ENCODE measurements at places on chromosomes 3 and 15.

GRCh38 chr3:157127831-157128767 lies 31.8 kb downstream of the CCNL1 start:
- DNase-seq: no peak

GRCh38 chr3:85652360-85652759 lies 693.6 kb downstream of the CADM2 start:
- no peak for DNase-seq

DNA sequence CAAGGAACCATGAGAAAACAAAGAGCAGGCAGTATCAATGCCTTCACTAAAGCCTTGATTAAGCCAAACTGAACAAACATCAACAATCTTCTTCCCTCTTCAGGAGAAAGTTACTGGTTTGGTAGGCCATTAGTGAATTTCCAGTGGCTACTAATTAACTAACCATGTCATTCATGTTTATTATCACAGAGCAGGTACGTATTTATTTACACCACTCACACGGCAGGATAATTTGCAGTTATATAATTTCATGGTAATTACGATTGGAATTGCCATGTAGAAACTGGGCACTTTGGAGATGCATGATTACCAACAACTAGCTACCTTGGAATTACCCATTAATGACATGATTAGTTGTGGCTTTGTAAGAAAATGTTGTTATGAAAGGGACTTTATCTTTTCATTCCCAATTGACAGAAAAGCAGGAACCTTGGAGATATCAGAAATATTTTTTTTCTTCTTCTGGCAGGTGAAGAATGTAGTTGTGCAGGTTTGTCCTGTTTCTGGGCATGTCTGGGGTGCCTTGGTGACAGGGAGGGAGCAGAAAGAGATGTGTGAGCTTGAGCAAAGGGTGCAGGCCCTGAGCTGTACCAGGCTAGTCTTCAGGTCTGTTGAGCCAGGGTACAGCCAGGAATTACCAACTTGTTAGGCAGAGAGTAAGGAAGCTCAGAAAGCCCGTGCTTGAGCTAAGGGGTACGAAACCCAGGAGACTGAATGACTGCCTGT lies 310.7 kb downstream of the RORA start:
- DNase-seq: no peak

DNA sequence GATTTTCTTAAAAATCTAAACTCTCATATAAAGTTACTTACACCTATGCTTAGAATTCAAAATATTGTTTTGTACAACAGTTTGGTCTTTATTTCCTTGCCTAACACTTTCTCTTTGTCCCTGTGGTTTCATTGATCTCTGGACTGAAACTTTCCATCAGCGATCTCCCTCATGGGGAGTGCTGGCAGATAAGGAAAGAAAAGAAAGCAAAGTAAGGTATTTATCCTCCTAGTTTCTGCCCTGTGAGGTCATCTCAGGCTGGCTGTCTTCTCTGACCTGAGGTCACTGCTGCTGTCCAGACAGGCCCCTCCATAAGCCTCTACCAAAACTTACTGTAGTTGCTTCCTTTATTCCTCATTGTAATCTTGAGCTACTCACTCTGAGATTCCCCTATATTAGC lies 57.9 kb upstream of the EPHA6 start:
- no peak for DNase-seq

- no peak for DNase-seq
Observed at GRCh38 chr15:71712182-71712581, 98.2 kb upstream of the NR2E3 start.

DNA sequence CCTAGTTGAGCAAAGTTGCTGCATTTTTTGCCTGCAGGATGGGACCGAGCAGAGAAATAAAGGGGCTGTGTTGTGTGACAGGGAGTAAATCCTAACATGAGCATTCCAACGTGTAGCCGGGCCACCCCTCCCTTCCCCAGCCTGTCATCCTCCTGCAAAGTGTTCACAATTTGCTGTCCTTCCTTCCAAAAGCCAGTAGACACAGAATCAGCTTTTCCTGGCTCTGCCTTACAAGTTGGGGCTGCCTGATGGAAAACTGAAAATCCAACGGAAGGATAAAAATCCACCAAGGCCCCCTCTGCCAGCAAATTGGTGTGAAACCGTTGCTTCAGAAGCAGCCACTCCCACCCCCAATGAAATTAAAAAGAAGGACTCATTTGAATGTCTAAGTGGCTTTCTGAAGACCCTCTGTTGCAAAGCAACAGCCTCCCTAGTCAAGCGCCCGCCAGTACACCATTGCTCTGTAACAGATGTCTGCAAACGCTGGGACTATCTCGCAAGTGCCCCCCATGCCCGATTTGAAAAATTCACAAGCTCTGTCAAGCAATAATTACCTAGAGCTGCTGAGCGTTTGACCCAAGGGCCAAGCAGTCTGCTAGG lies 665 bp downstream of the FRMD4B start:
- DNase-seq: no peak

DNA sequence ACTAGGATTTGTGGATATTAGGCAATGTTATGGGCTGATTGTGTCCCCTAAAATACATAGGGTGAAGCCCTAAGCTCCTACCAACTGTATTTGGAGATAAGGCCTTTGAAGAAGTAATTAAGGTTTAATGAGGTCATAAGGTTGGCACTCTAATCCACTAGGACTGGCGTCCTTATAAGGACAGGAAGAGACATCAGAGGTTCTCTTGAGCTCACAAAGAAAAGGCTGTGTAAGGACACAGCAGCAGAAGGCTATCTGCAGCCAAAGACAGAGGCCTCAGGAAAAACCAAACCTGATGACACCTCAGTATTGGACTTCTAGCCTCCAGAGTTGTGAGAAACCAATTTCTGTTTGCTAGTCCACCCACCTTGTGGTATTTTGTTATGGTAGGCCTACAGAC lies 416.7 kb downstream of the ZBTB20 start:
- DNase-seq: no peak

- no peak for DNase-seq
Observed at GRCh38 chr15:101470548-101471239, 18.8 kb downstream of the PCSK6 start.

- DNase-seq: no peak
Observed at GRCh38 chr3:26340001-26340400, 282.6 kb upstream of the LRRC3B start.

GRCh38 chr3:11654166-11654565 lies 10.5 kb upstream of the VGLL4 start:
- no peak for DNase-seq

- DNase-seq: peak; percentile 89
Observed at GRCh38 chr3:4303187-4304123, at the start of gene SETMAR. TSS of gene SETMAR (plus strand) at chr3:4303369. CDS start at chr3:4303371, 2 bp downstream.

GRCh38 chr3:144810160-144810559 lies 838.5 kb downstream of the DIPK2A start:
- no peak for DNase-seq

- DNase-seq: no peak
Observed at GRCh38 chr3:150370122-150370602, 37.9 kb upstream of the TSC22D2 start.

DNA sequence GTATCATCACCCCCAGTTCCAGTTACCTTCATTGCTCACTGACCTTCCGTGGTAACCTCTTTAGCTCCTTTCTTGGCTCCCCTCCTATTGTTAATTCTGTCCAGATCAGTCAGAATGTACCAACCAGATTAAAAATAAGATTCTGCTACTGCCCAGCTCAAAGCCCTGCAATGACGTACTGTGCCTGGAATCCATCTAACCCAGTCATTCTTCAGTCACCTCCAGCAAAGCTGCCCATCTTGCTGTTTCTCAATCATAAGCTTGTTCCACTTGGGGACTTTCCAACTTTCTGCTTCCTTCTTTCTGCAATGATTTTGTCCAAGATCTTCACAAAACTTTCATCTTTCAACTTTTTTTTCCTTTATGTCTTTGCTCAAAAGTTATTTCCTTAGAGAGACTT lies 512.0 kb upstream of the ZNF385D start:
- DNase-seq: no peak

GRCh38 chr3:48273594-48274211 lies 32.8 kb downstream of the ZNF589 start:
- no peak for DNase-seq

DNA sequence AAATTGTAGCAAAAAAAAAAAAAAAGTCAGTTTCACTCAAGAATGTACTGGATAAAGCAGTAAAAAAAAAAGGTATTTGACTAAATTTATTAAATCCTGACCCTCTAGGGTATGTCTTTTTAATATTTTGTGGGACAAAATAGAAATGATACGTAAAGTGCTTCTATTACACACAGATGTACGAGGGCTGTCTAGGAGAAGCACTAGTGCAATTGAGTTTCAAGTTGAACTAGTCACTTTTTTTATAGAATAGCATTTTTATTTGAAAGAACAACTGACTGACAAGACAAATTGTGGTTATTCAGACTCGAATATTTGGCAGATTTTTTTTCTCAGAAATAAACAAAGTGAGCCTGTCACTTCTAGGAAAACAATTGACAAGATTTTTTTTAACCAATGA lies 49.0 kb downstream of the CCDC54 start:
- no peak for DNase-seq

- no peak for DNase-seq
Observed at GRCh38 chr3:138051947-138052802, 42.2 kb downstream of the CLDN18 start.

- DNase-seq: no peak
Observed at GRCh38 chr3:54891540-54891897, 36.3 kb downstream of the LRTM1 start.

GRCh38 chr3:31754575-31755278 lies 222.0 kb downstream of the STT3B start:
- DNase-seq: no peak

- no peak for DNase-seq
Observed at GRCh38 chr15:35381328-35381727, 164.6 kb downstream of the DPH6 start.

GRCh38 chr15:64883997-64884511 lies 27.6 kb upstream of the ANKDD1A start:
- no peak for DNase-seq

GRCh38 chr15:67922971-67923945 lies 83.4 kb upstream of the RNU6-1 start:
- DNase-seq: no peak

GRCh38 chr15:27746401-27746955 lies 352.6 kb downstream of the OCA2 start:
- no peak for DNase-seq

- peak; percentile 9 for DNase-seq
Observed at GRCh38 chr15:75452865-75453702, 1.6 kb upstream of the SIN3A start.

DNA sequence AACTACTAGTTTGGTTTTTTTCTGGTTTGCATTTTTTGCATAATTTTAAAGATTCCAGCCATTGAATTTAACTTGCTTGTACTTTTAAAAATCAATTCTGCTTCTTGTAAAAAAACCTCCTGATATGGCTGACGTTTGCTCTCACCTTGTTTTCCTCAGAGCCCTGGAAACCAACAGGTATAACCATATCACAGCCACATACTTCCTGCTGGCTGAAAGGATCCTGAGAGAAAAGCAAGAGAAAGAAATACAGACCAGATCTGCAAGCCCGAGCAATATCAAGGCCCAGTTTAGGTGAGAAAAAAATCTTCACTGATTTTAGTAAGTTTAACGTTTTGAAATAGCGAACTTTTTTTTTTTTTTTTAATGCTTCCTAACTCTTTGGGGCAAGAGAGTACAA lies 56.8 kb downstream of the SNRK start:
- no peak for DNase-seq

GRCh38 chr3:40465111-40465407 lies 7.9 kb downstream of the RPL14 start:
- no peak for DNase-seq

- DNase-seq: no peak
Observed at GRCh38 chr3:15151166-15151565, 52.2 kb upstream of the RBSN start.

DNA sequence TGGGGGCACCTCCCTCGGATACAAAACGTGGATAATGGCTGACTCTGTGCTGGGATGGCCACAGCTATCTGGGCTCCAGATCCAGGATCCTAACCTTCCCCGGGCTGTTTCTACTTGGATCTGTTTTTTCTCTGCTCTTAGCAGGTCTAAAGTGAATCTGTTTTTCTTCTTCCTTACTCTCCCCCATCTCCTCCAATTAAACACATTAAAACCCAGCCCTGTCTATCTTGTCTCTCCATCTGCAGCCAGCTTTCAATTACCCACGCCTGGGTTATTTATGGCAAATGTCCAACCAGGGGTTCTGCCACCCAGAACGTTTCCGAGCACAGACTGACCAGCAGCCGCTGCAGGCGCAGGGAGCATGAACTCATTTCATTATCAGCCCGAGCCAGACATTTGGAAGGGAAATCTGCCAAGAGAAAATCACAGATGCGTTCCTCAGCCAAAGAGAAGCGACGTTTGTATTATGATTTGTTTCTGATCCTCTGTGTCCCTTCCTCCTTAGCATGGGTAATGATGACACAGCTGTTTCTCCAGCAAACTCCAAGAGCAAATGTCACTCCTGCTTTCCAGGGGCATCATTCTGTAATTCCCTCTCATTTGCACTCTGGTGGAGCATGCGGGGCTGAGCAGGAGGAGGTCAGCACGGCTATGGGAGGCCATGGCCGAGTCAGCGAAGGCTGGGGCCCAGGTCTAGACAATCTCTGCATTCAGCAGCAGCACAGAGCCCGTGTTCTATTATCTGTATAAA lies 42.0 kb downstream of the UMPS start:
- no peak for DNase-seq

GRCh38 chr3:58375254-58375653 lies 42.6 kb downstream of the PXK start:
- DNase-seq: no peak

DNA sequence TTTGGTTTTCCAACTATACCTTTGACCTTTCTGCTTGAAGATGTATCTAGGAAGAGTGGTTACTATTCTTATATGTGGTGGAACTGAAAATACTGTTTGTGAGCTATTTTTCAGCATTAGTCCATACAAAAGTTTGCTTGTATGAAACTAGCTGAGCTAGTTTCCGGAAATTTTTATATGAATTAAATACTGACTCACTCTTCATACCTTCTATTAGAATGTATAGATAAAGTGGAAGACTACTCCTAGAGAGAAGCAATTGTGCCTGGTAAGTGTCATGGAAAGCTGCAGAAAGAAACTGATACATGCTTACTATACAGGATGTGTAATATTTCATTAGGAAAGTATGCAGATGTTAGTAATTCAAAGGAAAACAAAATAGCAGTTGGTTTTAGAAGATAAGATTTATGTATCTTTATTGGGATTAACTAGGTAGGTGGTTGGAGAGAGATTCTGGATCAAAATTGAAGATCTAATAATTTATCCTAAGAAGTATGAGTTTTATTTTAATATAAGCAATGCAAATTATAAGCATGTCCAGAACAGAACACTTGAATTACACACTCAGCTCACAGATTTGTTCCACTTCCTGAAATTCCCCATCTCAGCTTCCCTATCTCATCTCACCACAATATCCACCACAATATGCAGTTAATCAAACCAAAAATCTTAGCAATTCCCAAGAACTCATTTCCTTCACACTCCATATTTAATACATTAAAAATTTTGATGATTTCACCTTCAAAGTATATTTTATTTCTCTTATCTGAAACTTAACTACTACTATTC lies 82.8 kb downstream of the BCHE start:
- no peak for DNase-seq
